Esophagus squamous epithelium (tissue), 5 donors: ENCODE measurements at places on chromosomes 5 and 9. TPM values are rescaled to one million over a fixed set of nuclear protein-coding genes. Genes with fewer than 3 reads are reported as not detected.

- H3K4me1 ChIP-seq = peaks cover 13% of the 10 kb centered on the region
- H3K36me3 ChIP-seq = peaks cover 21% of the 10 kb centered on the region
- H3K4me3 ChIP-seq = no peak overlapping the region
- no peaks in the 10 kb centered on the region for H3K27me3 ChIP-seq
- H3K27ac ChIP-seq = peak overlapping the region; percentile 7
- no peak for DNase-seq
Observed at GRCh38 chr9:137672907-137673791, 54.3 kb downstream of the EHMT1 start.

- H3K4me1 ChIP-seq = no peaks in the 10 kb centered on the region
- H3K27me3 ChIP-seq = no peaks in the 10 kb centered on the region
- H3K36me3 ChIP-seq = no peaks in the 10 kb centered on the region
- no peak overlapping the region for H3K27ac ChIP-seq
- DNase-seq = no peak
Observed at GRCh38 chr5:73179730-73180129, 6.7 kb downstream of the TMEM174 start.

DNA sequence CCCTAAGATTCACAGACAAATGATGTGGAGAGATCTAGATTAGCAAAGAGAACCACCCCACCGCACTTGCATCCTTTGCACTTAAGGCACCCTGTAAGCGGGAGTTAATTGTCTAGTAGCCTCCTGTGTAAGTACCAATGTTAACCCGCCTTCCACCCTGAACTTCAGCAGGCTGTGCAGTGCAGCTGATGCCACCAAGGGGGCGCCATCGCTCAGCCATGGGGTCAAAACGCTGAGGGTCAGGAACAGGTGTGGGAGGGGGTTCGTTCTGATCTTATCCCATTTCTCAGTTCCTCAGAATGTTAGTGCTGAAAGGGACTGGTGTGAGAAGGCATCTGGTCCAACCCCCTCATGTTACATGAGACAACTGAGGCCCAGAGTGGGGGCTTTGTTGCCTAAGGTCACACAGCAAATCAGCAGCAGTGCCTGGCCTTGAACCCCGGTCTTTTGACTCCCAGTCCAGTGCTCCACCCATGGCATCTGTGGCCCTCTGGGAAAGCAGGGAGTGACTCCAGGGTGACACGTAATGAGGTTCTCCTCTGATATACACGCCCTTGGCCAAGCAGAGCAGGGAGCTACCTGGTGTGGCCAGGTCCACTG lies 57.3 kb downstream of the CYFIP2 start:
- H3K27ac ChIP-seq = no peak overlapping the region
- peaks cover 7% of the 10 kb centered on the region for H3K36me3 ChIP-seq
- peaks cover 2% of the 10 kb centered on the region for H3K4me1 ChIP-seq

DNA sequence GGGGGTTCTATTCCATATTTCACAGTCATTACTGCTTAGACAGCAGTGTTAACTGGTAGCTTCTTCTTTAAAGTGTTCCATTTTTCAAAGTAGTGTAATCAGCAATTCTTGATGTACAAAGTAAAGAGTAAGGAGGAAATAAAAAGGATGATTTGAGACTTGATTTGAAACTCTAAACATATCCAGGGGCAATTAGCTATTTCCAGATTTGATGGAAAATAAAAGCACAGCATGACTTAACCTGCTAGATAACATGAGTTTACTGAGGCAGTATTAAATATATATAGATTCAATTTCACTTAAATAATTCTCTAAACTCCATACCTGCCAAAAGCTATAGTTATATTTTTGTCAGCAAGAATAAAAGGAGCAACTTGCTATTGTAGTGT lies 29.8 kb downstream of the NR2F1 start:
- H3K4me3 ChIP-seq = no peak overlapping the region
- DNase-seq = no peak
- no peak overlapping the region for H3K27ac ChIP-seq
- H3K36me3 ChIP-seq = no peaks in the 10 kb centered on the region
- peaks cover 5% of the 10 kb centered on the region for H3K4me1 ChIP-seq

Gene MPDZ
- 6.2 TPM for total RNA-seq

Gene CER1
- not detected for total RNA-seq

GRCh38 chr9:101635473-101635872 lies 40.7 kb upstream of the PPP3R2 start:
- H3K27ac ChIP-seq = no peak overlapping the region
- no peaks in the 10 kb centered on the region for H3K36me3 ChIP-seq
- no peaks in the 10 kb centered on the region for H3K4me1 ChIP-seq
- DNase-seq = no peak
- H3K4me3 ChIP-seq = no peak overlapping the region

Gene TMEM215
- not detected for total RNA-seq

Gene IL4
- not detected for total RNA-seq

Gene S100Z
- 0.53 TPM for total RNA-seq

DNA sequence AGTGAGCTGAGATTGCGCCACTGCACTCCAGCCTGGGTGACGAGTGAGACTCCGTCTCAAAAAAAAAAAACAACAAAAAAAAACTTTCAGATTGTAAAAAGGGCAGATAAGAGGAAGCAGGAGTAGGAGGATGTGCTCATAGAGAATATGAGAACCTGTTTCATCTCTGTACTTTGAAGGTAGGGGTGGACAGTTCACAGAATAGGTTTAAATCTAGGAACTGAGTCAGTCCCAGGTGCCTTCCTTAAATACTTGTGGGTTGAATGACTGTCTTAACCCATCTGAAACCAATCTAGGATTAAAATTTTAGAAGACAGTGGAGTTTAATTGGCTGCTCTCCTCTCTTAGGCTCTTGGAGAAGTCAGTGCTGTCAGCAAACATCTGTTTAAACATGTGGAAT lies 12.4 kb downstream of the POLK start:
- no peak for DNase-seq
- H3K4me3 ChIP-seq = no peak overlapping the region
- peaks cover 8% of the 10 kb centered on the region for H3K4me1 ChIP-seq

Gene PALM2AKAP2
- 1.1 TPM for total RNA-seq

DNA sequence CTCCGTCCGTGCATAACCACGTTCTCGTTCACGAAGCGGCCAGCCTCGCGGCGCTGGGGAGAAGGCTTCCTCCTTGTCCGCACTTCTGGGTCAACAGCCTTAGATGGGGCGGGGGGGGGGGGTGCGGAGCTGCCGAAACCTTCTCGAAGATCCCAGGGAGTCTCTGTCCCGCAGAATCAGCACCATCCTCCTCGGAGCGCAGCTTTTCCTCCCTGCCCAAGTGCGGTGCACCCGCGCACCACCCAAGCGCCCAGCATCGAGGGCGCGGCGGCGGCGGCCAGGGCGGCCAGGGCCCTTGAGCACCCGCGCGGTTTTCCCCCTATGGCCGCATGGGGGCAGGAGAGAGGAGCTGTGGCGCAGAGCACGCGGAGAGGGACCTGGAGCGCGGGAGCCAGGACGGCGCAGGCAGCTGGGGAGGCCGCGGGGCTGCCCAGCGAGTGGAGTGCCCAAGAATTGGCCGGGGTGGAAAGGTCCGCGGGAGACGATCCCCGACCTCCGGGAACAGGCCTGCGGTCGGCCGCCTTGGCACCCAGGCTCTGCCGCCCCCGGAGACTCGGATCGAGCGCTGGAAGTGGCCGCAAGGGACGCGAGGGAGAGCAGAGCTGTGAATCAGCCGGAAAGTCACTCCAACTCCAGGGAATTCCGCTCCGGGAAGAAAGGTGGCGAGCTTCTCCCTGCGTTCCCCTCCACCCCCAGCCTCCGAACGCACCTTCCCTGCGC lies 43.1 kb downstream of the TMEM174 start:
- H3K27me3 ChIP-seq = no peaks in the 10 kb centered on the region
- peak overlapping the region; percentile 42 for H3K4me3 ChIP-seq
- DNase-seq = no peak
- no peak overlapping the region for H3K27ac ChIP-seq
- H3K36me3 ChIP-seq = no peaks in the 10 kb centered on the region

DNA sequence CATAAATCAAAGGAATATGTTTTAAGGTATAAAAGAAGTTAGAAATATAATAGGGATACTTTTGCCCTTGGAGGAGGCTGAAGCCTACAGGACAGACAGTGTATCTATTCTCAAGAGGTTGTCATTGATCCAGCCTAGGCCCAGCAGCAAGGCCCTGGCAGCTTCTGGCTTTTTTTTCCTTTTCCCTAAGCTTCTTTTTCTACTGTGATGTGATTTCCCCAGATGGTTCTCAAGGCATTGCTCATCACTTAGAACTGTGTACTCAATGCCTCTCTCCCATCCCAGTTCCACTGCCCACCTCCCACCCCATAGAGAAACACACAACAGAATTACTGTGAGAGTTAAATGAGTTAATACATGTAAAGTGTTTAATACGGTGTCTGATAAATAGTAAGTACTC lies 88.6 kb downstream of the SLC44A1 start:
- no peak overlapping the region for H3K4me3 ChIP-seq
- H3K27ac ChIP-seq = no peak overlapping the region
- H3K4me1 ChIP-seq = peaks cover 5% of the 10 kb centered on the region
- peaks cover 28% of the 10 kb centered on the region for H3K36me3 ChIP-seq
- H3K27me3 ChIP-seq = no peaks in the 10 kb centered on the region

DNA sequence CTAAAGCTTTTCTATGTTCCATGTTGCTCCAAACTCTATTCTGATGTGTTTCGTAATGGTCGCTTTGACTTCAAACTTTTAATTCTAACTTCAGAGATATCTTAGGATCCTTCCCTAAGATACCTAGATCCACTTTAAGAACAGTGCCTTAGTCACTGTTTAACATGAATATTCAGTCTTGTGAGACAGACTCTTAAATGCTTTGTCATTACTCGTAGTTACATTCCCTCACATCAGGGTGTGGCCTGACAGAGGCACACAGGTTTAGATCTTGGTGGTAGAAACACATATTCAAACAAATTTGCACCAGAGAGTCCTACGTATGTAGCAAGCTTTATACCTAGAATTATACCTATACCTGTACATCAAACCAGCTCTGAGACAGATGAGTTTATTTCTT lies 687.0 kb upstream of the C9orf72 start:
- no peak for DNase-seq
- H3K36me3 ChIP-seq = no peaks in the 10 kb centered on the region
- H3K27ac ChIP-seq = no peak overlapping the region
- no peak overlapping the region for H3K4me3 ChIP-seq
- no peaks in the 10 kb centered on the region for H3K27me3 ChIP-seq

GRCh38 chr9:98080780-98081179 lies 24.2 kb downstream of the NANS start:
- peak overlapping the region; percentile 62 for H3K27ac ChIP-seq
- no peaks in the 10 kb centered on the region for H3K27me3 ChIP-seq
- DNase-seq = no peak
- peaks cover 59% of the 10 kb centered on the region for H3K4me1 ChIP-seq

Gene SLC9A3
- total RNA-seq = 3.6 TPM

Gene FBP2
- 0.38 TPM for total RNA-seq

- no peak overlapping the region for H3K27ac ChIP-seq
- DNase-seq = no peak
- no peaks in the 10 kb centered on the region for H3K27me3 ChIP-seq
- no peak overlapping the region for H3K4me3 ChIP-seq
- H3K36me3 ChIP-seq = no peaks in the 10 kb centered on the region
- H3K4me1 ChIP-seq = no peaks in the 10 kb centered on the region
Observed at GRCh38 chr5:104178829-104179456, 616.4 kb upstream of the NUDT12 start.

Gene OCLN
- 56.2 TPM for total RNA-seq

Gene IDNK
- total RNA-seq = 2.8 TPM

DNA sequence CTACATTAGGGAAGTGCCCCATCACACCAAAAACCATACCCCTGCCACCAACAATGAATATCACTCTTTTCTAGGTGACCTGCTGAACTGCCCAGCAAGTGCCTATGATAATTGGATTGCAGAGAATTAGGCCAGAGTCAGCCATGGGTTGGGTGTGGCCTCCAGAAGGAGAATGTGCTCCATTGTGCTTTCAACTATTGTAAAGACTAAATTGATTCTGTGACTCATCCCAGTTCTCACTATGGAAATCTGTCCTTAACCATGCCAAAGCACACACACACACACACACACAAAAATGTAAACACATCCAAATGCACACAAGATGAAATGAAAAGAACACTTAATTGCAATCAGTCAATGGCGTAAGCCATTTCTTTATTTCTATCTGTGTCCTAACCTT lies 25.7 kb downstream of the DRD1 start:
- H3K4me3 ChIP-seq = no peak overlapping the region
- H3K27ac ChIP-seq = no peak overlapping the region
- no peaks in the 10 kb centered on the region for H3K4me1 ChIP-seq
- no peaks in the 10 kb centered on the region for H3K27me3 ChIP-seq
- H3K36me3 ChIP-seq = no peaks in the 10 kb centered on the region

Gene ECM2
- total RNA-seq = 1.8 TPM

- peaks cover 9% of the 10 kb centered on the region for H3K4me1 ChIP-seq
- DNase-seq = no peak
- H3K27ac ChIP-seq = no peak overlapping the region
- no peak overlapping the region for H3K4me3 ChIP-seq
- no peaks in the 10 kb centered on the region for H3K27me3 ChIP-seq
Observed at GRCh38 chr5:122941737-122942136, 94.8 kb downstream of the PPIC start.

Gene F2RL2
- 0.18 TPM for total RNA-seq

Gene IFNB1
- total RNA-seq = not detected

Gene NRG2
- total RNA-seq = 4.9 TPM

DNA sequence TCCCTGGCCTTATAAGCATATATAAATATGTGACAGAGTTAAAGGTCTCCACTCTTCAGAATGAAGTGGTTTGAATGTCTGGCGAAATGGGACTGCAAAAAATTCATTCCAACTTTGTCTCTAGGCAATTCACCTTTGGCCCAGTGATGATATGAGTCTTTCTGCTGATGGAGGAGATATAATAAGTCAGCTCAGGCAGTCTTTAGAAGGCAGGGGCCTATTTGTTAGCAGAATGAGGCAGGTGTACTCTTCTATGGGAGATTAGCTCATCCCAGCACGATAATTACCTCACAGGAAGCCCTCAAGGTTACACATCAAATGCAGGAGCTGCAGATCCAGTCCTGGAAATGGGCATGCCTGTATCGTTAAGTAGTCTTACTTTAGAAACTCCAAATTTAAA lies 300.5 kb downstream of the NR2F1-AS1 start:
- H3K27ac ChIP-seq = no peak overlapping the region
- H3K4me3 ChIP-seq = no peak overlapping the region
- no peaks in the 10 kb centered on the region for H3K27me3 ChIP-seq

GRCh38 chr5:115431116-115431515 lies 113.5 kb downstream of the FEM1C start:
- peaks cover 13% of the 10 kb centered on the region for H3K4me1 ChIP-seq
- DNase-seq = no peak
- no peak overlapping the region for H3K27ac ChIP-seq

Gene FCN1
- total RNA-seq = not detected
